Foreskin fibroblast (primary cell): ENCODE measurements at places on chromosomes 7 and 10.
A peak's percentile ranks its signal among the peaks of the same experiment; 100 is the strongest.

DNA sequence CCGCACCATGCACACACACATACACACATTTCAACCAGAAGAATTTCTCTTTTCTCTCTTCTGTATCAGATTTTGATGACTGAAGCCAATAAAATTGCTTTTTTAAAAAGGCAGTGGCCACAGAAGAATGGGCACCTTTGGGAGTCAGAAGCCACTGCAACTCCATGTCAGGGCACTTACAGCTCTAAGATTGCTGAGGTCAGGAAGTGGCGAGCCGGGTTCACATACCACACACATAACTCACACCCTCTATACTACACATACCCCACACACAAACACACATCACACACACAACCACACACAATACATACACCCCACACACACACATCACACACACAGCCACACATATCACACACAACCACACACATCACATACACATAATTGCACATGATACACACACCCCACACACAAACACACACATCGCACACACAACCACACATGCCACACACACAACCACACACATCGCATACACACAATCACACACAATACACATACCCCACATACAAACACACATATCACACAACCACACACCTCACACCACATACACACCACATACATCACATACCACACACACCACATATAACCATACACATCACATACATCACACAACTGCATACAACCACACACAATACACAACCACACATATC lies 31.2 kb downstream of the GPRIN2 start:
- peak; percentile 78 for DNase-seq

- DNase-seq = no peak
Observed at GRCh38 chr7:114487174-114487573, 72.6 kb downstream of the FOXP2 start.

DNA sequence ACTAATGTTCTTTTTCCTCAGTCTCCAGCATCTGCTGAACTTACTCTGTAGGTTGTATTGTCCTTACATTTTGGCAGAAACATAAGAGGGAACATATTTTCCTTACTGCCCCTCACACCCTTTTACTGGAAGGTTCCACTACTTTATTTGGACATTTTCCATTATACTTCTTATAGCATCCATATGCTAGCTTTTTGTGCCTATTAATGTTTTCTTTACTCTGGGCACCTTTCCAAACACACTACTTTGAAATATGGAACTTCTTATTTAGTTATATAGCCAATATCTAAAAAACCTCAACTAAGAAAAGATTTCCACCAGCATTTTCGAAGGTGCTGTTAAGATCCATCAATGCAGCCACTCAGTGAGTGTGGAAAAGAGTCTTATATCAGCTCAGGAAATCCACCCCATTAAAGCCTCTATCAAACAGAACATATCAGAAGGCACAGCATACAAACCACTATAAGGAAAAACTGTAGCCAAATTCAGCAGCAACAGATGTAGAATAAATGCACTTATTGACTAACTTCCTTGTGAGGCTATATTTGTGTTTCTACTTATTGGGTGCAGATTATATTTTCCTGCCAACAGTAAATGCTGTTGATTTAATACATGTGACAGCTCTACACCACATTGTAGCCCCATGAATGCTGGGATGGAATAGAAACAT lies 272.5 kb upstream of the SEMA3E start:
- DNase-seq = no peak

DNA sequence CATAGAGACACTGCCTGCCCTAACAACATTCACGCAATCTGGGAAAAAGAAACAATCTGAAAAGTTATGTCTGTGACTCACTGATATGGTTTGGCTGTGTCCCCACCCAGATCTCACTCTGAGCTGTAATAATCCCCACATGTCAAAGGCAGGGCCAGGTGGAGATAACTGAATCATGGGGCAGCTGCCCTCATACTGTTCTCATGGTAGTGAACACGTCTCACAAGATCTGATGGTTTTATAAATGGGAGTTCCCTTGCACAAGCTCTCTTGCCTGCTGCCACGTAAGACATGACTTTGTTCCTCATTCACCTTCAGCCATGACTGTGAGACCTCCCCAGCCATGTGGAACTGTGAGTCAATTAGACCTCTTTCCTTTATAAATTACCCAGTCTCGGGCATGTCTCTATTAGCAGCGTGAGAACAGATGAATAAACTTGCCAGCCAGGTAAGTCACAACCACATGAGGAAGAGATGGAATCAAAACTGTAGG lies 341.5 kb upstream of the AOAH start:
- DNase-seq = peak; percentile 6

DNA sequence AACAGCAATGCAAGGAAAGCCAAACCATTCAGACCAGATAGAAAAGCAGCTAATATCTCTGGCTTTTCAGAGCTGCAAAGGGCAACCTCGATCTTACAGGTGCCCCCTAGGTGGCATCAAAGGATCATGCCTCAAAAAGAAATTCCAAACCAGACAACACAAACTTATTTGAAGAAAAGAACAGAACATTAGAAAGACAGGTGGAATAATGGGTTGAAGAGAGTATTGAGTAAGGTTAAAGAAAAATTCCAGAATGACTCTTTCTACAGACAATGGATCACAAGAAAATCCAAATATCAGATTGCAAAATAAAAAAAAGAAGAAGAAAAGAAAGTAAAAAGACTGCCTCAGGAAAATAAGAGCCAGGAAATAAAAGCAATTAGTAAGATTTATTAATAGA lies 213.7 kb downstream of the ELMO1 start:
- DNase-seq = peak; percentile 2

- no peak for DNase-seq
Observed at GRCh38 chr7:129990403-129991192, 37.8 kb upstream of the UBE2H start.

GRCh38 chr10:71128311-71128980 lies 83.9 kb upstream of the UNC5B start:
- DNase-seq = peak; percentile 0

DNA sequence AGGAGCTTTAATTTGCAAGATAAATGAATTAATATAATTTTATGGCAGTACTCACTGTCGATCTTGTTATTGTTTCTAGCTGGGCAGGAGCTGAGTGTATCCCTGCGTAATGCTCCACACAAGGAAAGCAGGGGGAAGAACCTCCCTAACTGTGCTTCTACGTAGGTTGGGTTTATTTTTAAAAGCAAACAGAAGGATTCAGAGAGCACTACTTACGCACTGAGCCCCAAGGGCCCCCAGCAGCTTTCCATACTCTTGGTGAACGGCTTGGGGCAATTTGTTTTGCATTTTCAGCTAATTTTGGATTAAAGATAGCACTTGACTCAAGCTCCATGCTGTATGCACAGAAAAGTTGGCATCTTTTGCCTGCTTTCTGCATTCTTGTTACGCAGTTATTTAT lies 9.6 kb downstream of the DUSP5 start:
- DNase-seq = no peak

DNA sequence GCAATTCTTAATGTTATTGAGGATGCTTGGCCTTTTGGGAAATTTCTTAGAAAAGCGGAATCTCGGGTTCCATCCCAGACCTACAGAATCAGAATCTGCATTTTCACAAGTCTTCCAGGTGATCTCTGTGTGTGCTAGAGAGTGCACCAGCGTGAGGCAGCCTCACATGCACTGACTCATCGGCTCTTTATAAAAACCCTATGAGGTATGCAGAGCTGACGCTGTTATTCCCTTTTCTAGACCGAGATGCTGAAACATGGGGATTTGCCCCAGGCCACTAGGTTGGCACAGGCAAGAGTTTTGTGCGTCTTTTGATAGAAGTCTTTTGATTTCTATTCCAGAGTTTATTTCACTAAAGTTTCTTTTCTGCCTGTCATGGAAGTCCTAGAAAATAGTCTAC lies 61.2 kb downstream of the CDCA7L start:
- DNase-seq = no peak

- no peak for DNase-seq
Observed at GRCh38 chr7:93594250-93594649, 19.7 kb upstream of the CALCR start.
